NCI-H345 (cell line): ENCODE measurements at places on chromosomes 16 and 17.

GRCh38 chr17:37671028-37671823 is 28.0 kb upstream of the DDX52 start:
- DNase-seq: peak; percentile 73

- no peak for DNase-seq
Measured at GRCh38 chr17:19313066-19313745, 49.3 kb downstream of the B9D1 start.

GRCh38 chr17:7258731-7259554 is 3.3 kb downstream of the CLDN7 start:
- no peak for DNase-seq

GRCh38 chr16:86229866-86230656 is 280.3 kb upstream of the FOXF1 start:
- DNase-seq: no peak

DNA sequence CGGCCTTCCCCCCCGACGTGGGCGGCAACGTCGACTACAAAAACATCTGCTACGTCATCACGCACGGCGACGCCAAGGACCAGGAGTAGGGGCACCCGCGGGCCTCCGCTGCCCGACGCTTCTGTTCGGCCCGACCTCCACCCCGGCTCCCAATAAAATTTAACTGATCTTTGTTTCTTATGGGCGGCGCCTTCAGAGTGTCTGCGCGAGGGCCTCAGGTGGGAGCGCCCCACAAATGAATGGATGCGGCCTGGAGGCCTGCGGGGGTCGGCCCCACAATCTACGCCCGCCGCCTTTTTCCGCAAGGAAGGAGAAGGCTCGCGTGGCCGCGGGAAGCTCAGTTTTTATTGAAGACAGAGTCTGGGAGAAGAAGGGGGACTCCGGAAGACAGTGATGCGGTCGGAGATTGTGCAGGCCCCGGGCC is 3.2 kb downstream of the MYL11 start:
- DNase-seq: peak; percentile 93

DNA sequence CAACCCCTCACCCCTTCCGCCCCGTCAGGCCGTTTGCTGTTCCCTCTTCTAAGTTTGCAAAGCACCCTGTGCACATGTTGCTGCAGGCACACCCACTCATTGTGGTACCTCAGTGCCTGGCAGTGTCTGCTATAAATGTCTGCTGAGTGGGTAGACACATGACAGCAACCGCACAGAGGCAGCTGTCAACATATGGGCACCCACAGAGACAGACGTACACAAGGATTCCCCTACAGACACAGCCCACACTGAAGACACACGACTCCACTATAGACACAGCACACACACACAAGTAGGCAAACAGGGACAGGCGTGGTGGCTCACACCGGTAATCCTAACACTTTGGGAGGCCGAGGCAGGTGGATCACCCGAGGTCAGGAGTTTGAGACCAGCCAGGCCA is 17.8 kb upstream of the CRK start:
- no peak for DNase-seq

GRCh38 chr17:3539881-3540540 is 17.6 kb downstream of the TRPV3 start:
- no peak for DNase-seq

GRCh38 chr17:49406421-49407061 is 8.1 kb downstream of the PHB1 start:
- DNase-seq: no peak

DNA sequence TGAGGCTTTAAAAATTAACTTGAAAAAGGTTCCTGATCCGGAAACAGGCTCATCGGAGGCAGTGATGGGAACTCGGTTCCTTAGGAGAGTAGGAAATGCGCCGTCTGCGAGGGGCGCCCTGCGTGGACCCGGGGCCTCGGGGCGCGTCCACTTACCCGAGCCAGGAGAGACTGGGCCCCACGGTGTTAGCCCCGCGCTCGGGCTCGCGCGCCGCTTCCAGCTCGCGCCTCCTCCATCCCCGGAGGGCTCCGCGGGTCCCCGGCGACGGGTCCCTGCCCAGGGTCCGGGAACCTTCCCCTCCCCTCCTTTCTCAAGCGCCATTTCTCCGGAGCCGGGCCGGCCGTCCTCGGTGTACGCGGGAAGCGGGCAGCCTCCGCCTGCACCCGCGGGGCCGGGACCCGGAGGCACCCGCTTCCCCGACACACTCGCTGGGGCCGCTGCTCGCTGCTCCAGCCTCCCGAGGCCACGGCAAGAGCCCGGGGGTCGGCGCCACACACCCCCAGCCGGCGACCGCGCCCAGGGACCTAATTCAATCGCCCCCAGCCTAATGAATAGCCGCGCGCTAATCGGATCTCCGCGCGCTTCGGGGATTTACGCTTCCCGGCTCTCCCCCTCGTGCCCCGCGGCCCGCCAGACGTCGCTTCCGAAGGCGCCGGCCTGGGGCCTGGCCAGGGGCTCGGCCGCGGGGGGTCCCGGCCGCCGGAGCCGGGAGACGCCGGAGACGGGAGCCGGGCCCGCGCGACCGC is 2.2 kb upstream of the BAHCC1 start:
- no peak for DNase-seq

DNA sequence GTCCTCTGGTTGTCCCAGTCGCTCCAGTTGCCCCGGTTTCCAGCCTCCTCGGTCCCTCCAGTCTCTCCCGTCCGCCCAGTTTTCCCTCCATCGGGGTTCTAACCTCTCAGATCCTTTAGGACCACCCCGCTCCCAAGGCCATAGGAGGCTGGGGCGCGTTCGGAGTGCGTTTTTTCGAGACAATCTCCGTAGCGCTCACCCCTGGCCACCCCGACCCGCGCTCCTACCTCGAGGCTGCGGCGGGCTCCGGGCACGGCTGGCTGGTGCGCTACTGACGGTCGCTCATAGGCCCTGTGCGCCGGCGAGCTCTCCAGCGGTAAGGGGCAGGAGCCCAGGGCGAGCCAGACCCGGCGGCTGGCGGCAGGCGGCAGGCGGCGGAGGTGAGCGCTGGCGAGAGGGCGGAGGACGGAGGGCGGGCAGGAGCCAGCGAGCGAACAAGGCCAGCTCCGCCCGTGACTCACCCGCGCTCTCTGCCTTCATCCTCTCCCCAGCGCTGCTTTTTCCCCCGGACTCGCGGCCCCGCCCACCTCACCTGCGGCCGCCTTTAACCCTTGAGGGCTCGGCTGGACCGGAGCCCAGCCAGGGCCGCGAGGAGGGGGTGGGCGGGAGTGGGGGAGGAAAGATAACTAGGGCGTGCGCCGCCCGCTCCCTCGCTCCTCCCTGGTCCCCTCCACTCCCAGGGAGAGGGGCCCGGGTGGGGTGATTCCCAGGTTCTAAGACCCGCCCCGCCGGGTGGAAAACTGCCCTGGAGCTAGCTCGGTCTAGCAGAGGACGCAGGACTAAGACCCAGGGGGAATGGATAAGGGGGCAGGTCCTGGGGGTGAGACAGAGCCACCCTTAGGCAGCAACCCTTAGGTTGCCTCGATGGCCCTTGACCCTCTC is at the start of gene SP6:
SP6 (minus strand) TSS at position 472 of the 882 bp plus-strand sequence. CDS start 2,734 bp downstream, outside the sequence.
- peak; percentile 71 for DNase-seq
